ENCODE measurements at places on chromosomes 11 and 22. TPM values are rescaled to one million over a fixed set of nuclear protein-coding genes. Genes with fewer than 3 reads are reported as not detected.

DNA sequence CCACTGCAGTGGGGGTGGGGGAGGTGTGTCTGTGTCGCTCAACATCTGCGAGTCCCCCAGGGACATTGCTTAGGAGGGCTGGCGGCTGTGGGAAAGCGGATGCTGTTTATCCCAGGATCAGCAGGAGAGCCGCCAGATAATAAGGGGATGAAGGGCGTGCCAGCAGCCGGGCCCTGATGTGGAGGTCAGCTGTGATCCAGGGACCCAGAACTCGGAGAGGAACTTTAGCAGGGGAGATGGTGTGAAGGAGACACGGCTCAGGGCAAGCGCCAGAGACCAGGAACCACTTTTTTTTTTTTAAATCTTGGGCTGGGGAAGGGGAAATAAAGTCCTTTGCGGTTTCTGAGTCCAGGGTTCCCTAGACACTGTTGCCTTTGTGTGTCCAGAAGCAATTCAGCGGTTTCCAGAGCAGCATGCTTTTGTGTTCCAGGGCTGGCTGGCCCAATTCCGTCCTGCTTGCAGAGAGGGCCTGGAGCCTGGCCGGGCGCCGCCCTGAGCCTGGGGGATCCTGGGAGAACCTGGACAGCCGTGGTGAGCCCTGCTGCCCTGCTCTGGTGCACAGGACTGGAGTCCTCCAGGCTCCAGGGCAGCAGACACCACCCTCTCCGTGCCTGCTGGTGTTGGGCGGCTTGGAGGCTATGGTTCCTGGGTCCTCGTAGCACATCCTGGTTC lies at the start of gene GRAMD4:
TSS of gene GRAMD4 (plus strand) at position 557 of the 672 bp plus-strand sequence. CDS start 6,414 bp downstream, outside the sequence.
- peaks cover 20% of the 10 kb centered on the region for H3K4me1 ChIP-seq
- no peaks in the 10 kb centered on the region for H3K27me3 ChIP-seq
- no peaks in the 10 kb centered on the region for H3K36me3 ChIP-seq
- no peak within 1 kb of the TSS for H3K4me3 ChIP-seq
- no peak for DNase-seq
- no peak within 1 kb of the TSS for H3K27ac ChIP-seq

Gene KCTD14
- 0.24 TPM for total RNA-seq

DNA sequence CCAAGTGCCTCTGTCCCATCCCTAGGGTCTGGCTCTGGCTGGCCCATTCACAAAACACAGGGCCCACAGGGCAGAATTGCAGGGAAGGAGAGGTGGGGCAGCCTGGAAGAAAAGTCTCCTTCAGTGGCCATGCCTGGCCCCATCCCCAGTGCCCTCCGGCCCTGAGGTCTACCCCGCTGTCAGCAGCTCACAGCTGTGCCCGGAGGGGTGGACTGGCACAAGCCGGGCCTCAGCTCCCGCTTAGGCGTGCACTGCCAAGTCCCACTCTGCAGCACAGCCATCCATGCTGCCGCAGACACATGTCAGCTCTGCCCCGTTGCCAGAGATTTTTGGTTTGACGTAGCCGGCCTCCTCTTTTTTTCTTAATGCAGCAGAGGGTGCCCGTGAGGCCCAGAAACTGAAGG lies 3.9 kb upstream of the SCN2B start:
- no peaks in the 10 kb centered on the region for H3K4me1 ChIP-seq
- H3K27me3 ChIP-seq: no peaks in the 10 kb centered on the region
- H3K4me3 ChIP-seq: no peak overlapping the region

Gene BTBD18
- not detected for total RNA-seq

GRCh38 chr11:71095294-71095850 lies 157.0 kb downstream of the SHANK2 start:
- H3K4me1 ChIP-seq: no peaks in the 10 kb centered on the region
- DNase-seq: no peak
- no peak overlapping the region for H3K27ac ChIP-seq
- no peaks in the 10 kb centered on the region for H3K27me3 ChIP-seq

GRCh38 chr11:57133366-57134038 lies 48.3 kb upstream of the LRRC55 start:
- no peak overlapping the region for H3K4me3 ChIP-seq
- DNase-seq: no peak
- no peak overlapping the region for H3K27ac ChIP-seq
- H3K4me1 ChIP-seq: no peaks in the 10 kb centered on the region
- H3K36me3 ChIP-seq: no peaks in the 10 kb centered on the region

DNA sequence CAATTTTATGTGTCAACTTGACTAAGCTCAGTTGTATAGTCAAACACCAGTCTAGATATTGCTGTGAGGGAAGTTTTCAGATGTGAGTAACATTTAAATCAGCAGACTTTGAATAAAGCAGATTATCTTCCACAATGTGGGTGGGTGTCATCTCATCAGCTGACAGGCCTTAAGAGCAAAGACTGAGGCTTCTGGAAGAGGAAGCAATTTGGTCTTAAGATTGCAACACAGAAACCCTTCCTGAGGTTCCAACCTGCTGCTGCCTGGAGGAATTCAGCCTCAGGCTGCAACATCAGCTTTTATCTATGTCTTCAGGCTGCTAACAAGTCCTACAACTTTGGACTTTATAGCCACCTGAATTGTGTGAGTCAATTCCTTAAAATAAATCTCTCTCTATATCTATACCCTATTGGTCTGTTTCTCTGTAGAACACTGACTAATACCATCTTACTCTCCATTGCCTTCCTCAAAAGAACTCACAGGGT lies 277.2 kb upstream of the PLET1 start:
- H3K4me1 ChIP-seq: no peaks in the 10 kb centered on the region
- H3K4me3 ChIP-seq: no peak overlapping the region
- DNase-seq: no peak
- H3K36me3 ChIP-seq: no peaks in the 10 kb centered on the region
- H3K27me3 ChIP-seq: peaks cover 5% of the 10 kb centered on the region

Gene EFCAB6
- total RNA-seq: 0.39 TPM

- H3K4me3 ChIP-seq: peak overlapping the region; percentile 92
- H3K36me3 ChIP-seq: no peaks in the 10 kb centered on the region
- no peak for DNase-seq
- no peaks in the 10 kb centered on the region for H3K27me3 ChIP-seq
Measured at GRCh38 chr22:40635940-40636379, 559 bp downstream of the MRTFA start.

DNA sequence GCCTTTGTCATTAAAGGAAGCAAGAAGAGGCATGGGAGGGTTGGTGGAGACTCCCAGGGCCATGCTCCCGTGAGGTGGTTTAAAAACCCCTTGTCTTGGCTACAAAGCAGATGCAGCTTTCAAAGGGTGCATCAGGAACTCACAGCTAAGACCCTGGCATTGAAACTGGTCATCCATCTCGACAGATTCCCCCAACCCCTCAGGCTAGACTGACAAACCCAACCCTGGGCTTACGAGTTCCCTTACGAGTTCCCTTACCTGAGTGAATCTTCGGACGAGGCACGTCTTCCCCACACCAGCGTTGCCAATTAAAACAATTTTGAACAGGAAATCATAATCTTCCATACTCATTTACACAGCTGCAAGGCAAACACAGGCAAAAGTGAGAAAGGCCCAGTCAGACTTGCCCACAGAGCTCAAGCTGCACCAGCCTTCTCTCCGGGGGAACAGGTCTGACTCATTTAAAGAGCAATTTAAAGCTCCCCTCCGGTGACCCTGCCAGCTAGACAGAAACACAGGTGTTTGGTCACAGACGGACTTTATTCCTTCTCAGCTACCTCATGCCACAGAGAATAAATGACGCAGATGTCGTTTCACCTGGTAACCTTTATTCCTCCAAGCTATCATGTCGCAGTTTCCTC lies 74.6 kb downstream of the RAB30 start:
- no peak overlapping the region for H3K4me3 ChIP-seq
- peak overlapping the region; percentile 28 for H3K27ac ChIP-seq

DNA sequence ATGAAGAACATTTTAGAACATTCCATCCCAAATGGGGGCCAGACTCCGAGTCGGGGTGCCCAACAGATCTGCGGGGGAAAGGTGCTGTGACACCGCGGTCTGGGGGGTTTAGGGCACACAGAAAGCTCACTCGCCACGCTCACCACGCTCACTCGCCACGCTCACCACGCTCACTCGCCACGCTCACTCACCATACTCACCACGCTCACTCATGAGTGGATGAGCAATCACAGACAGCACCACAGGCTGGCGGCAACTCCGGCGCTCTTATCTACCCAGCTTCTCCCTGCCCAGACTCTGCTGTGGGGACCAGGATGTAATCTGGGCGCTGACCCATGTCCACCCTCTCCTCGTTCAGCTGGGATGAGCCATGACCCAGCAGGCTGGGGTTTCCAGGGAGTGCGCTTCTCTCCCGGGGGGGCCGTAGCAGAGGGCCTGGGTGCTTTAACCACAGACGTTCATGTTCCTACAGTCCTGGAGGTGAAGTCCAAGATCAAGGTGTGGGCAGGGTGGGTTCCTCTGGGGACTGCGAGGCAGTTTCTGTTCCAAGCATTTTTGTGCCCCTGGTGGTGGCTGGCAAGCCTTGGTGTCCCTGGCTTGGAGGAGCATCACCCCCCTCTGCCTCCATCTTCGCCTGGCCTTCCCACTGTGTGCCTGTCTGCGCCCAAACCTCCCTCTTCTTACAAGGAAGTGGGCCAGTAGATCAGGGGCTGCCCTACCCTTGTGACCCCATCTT lies 141.2 kb downstream of the CTTN start:
- no peaks in the 10 kb centered on the region for H3K27me3 ChIP-seq
- H3K36me3 ChIP-seq: no peaks in the 10 kb centered on the region
- no peaks in the 10 kb centered on the region for H3K4me1 ChIP-seq

GRCh38 chr11:93623179-93623578 lies 38.3 kb upstream of the CEP295 start:
- no peak overlapping the region for H3K27ac ChIP-seq
- H3K27me3 ChIP-seq: no peaks in the 10 kb centered on the region
- no peak overlapping the region for H3K4me3 ChIP-seq

DNA sequence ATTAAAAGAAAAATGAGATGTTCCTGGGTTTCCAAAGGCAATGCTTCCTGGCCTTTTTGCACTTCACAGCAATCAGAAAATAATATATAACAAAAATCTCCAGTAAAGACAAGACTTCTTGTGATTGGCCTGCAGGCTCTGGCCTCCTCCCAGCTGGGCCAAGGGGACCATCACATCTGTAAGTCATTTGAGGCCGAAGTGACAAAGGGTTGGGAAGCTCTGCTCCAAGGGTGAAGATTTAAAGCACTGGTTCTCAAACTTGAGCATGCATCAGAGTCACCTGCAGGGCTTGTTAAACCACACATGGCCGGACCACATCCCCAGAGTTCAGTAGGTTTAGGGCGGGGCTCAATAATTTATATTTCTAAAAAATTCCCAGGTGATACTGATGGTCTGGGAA lies 32.1 kb downstream of the ARFGAP2 start:
- H3K4me1 ChIP-seq: no peaks in the 10 kb centered on the region
- H3K36me3 ChIP-seq: no peaks in the 10 kb centered on the region
- no peak for DNase-seq
- no peak overlapping the region for H3K4me3 ChIP-seq

GRCh38 chr11:61536676-61537270 lies 28.2 kb downstream of the LRRC10B start:
- H3K27ac ChIP-seq: no peak overlapping the region
- no peaks in the 10 kb centered on the region for H3K4me1 ChIP-seq

All from B cell (primary cell).